A549 treated with CpdA at 1 μM for 4 hours (cell line): ENCODE measurements at places on chromosomes 16 and 17. TPM values are rescaled to one million over a fixed set of nuclear protein-coding genes. Genes with fewer than 3 reads are reported as not detected.

NPIPB9 gene
- total RNA-seq, result 1.2 to 3.0 TPM (median 1.7 TPM) in 5 replicates

CCL16 gene
- not detected in 5 replicates for total RNA-seq

TPSG1 gene
- 0.08 to 0.16 TPM in 2 of 5 replicates, not detected in the others for total RNA-seq

CXCL16 gene
- total RNA-seq, result 16.1 to 21.4 TPM (median 18.9 TPM) in 5 replicates

CIBAR2 gene
- not detected in 5 replicates for total RNA-seq

BLTP2 gene
- total RNA-seq, result 54.9 to 85.2 TPM (median 59.7 TPM) in 5 replicates

SALL1 gene
- 0.07 to 0.24 TPM (median 0.10 TPM) in 5 replicates for total RNA-seq

TEX14 gene
- 0.02 to 0.15 TPM (median 0.09 TPM) in 4 of 5 replicates, not detected in the other for total RNA-seq

PRCD gene
- 0.02 TPM in 1 of 5 replicates, not detected in the others for total RNA-seq

RAB11FIP4 gene
- 0.87 to 2.6 TPM (median 1.8 TPM) in 5 replicates for total RNA-seq

CTF1 gene
- total RNA-seq, result 0.09 to 0.23 TPM (median 0.16 TPM) in 4 of 5 replicates, not detected in the other

ST3GAL2 gene
- 21.6 to 25.1 TPM (median 21.8 TPM) in 5 replicates for total RNA-seq

SOCS7 gene
- total RNA-seq, result 12.1 to 17.4 TPM (median 16.1 TPM) in 5 replicates

SOX8 gene
- 1.0 to 1.5 TPM (median 1.4 TPM) in 5 replicates for total RNA-seq

TEX19 gene
- total RNA-seq, result 0.22 to 0.59 TPM (median 0.33 TPM) in 5 replicates

ALOX12B gene
- 0.68 to 1.8 TPM (median 1.0 TPM) in 5 replicates for total RNA-seq

CD300LG gene
- total RNA-seq, result 0.05 TPM in 1 of 5 replicates, not detected in the others

PRSS53 gene
- 0.78 to 2.7 TPM (median 1.4 TPM) in 5 replicates for total RNA-seq

GPR139 gene
- not detected in 5 replicates for total RNA-seq

DYNC1LI2 gene
- 42.7 to 59.9 TPM (median 51.9 TPM) in 5 replicates for total RNA-seq

TPSB2 gene
- not detected in 5 replicates for total RNA-seq

LPO gene
- total RNA-seq, result not detected in 5 replicates

CTU2 gene
- 23.1 to 33.9 TPM (median 31.1 TPM) in 5 replicates for total RNA-seq

C16orf90 gene
- total RNA-seq, result not detected in 5 replicates

FAM171A2 gene
- total RNA-seq, result 2.4 to 4.5 TPM (median 4.1 TPM) in 5 replicates

GPRC5B gene
- total RNA-seq, result 25.7 to 30.8 TPM (median 27.8 TPM) in 5 replicates

METTL26 gene
- 70.5 to 143 TPM (median 129 TPM) in 5 replicates for total RNA-seq

IGSF6 gene
- not detected in 5 replicates for total RNA-seq

DNASE1L2 gene
- 1.0 to 1.7 TPM (median 1.3 TPM) in 5 replicates for total RNA-seq

TMIGD1 gene
- total RNA-seq, result not detected in 5 replicates

TBC1D3E gene
- not detected in 5 replicates for total RNA-seq

ITGAD gene
- total RNA-seq, result 0.02 to 0.15 TPM in 2 of 5 replicates, not detected in the others

CMTR2 gene
- total RNA-seq, result 12.9 to 15.4 TPM (median 13.8 TPM) in 5 replicates

TBC1D3 gene
- not detected in 5 replicates for total RNA-seq

ITGAX gene
- 1.2 to 2.4 TPM (median 1.3 TPM) in 5 replicates for total RNA-seq

TOX3 gene
- 0.20 to 0.40 TPM (median 0.23 TPM) in 5 replicates for total RNA-seq

ELMO3 gene
- total RNA-seq, result 0.66 to 1.4 TPM (median 1.3 TPM) in 5 replicates

WNT3 gene
- total RNA-seq, result 4.4 to 6.4 TPM (median 5.6 TPM) in 5 replicates

GNG13 gene
- not detected in 5 replicates for total RNA-seq

BCL6B gene
- not detected in 5 replicates for total RNA-seq

PLD6 gene
- total RNA-seq, result 6.0 to 7.2 TPM (median 6.5 TPM) in 5 replicates

INCA1 gene
- 1.0 to 1.6 TPM (median 1.3 TPM) in 5 replicates for total RNA-seq

NECAB2 gene
- 2.1 to 4.5 TPM (median 2.9 TPM) in 5 replicates for total RNA-seq
